ENCODE measurements at places on chromosomes 3 and 15.

DNA sequence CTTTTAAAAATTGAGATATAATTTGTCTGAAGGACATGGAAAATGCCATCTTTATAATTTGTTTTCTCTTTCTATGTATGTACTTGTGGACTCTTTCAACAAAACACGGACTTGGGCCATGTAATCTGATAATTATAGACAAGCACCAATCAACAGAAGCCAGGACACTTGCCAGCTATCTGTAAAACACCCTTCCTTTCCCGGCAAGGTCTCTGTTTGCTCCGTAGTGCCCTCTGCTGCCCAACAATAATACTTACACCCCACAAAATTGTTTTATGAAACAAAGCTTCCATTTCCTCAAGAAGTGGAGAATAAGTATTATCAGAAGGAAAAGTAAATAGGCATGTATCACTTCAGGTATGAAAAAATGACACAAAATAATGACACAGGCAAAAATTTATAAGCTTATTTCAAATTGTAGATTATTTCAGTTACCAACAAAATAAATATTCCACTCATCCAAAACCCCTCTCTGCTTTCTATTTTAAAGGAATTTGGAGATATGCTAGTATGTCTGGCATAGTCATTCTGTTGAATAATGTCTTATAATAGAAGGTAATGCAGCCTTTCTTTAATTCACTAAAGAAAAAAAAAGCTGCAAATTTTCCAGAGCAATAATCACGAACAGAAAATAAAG is 32.8 kb downstream of the MYH15 start:
- DNase-seq = peak; percentile 86

DNA sequence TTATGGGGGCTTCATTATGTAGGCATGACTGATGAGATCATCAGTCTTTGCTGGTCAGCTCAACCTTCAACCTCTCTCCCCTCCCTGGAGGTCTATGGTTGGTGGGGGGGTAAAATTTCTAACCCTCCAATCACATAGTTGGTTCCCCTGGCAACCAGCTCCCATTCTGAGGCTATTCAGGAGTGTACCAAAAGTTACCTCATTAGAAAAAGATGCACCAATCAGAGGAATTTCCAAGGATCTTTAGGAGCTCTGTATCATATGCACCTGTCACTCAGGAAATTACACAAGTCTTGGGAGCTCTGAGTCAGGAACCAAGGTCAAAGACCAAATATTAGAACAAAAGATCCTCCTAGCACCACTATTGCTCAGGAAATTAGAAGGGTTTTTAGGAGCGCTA is 21.4 kb upstream of the LEO1 start:
- no peak for DNase-seq

DNA sequence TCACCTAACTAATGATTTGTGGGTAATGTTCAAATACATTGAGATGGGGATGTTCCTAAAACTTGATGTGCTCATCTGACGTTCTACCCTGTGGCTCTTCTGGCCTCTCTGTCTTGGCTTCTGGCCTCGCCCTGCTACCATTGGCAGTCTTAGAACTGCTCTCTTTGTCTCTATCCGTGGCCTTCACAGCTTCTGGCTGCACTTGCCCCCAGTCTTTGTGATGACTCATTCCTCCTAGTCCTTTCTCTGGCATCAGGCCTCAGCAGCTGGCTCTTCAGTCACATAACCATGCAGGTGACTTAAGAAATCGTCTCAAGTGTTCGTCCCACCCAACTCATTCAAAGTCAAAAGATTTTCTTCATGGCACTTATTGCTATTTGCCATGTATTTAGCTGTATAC is 188.1 kb downstream of the BBX start:
- DNase-seq = peak; percentile 38

DNA sequence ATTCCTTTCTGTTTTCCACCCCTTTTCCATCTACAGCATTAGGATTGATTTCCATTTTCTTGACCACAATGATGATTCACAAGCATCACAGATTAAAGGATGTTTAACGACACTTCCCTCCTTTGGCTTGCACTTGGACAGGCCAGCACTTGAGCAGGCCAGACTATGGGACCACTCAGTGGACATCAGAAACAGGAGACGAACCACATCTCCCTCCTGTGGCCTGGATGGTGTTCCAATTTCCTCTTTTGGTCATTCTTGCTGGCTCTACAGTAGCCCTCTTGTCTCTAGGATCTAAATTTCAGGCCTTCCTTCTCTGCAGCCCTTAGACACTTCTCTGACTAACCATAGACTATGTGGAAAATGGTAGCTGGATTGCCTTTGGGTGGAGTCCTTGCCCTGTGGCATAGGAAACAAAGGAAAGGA is 78.8 kb upstream of the BOC start:
- DNase-seq = no peak
